Neural crest cell (in vitro differentiated cells): ENCODE measurements at places on chromosomes 5 and 9. TPM values are rescaled to one million over a fixed set of nuclear protein-coding genes. Genes with fewer than 3 reads are reported as not detected.

RNF208 gene
- total RNA-seq: 9.7 and 10.1 TPM in 2 replicates

SLCO6A1 gene
- 3.9 and 4.4 TPM in 2 replicates for total RNA-seq

GABRA6 gene
- not detected in 2 replicates for total RNA-seq

PCDHGB7 gene
- total RNA-seq: 6.5 and 7.0 TPM in 2 replicates

- H3K4me1 ChIP-seq: no peaks in the 10 kb centered on the region
- H3K36me3 ChIP-seq: no peaks in the 10 kb centered on the region
- H3K27me3 ChIP-seq: no peaks in the 10 kb centered on the region
Observed at GRCh38 chr9:124622882-124623281, 115.7 kb upstream of the NR5A1 start.

DNA sequence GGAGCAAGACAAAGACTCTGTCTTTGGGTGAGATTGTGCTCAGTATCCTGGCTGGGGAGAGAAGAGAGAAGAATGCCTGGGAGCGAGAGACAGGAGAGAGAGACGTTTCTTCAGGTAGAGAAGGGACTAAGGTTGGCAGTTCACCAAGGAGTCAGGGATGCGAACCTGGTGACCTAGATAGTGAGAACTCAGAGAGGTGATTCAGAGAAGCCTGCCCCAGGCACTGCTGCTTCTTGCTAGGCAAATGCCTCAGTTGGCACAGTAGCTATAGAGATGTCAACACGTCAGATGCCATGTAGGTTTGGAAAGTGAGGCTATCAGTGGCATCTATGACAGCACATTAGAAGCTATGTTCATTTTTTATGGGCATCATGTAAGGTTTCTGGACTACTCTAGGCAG is 231.6 kb upstream of the VLDLR start:
- no peak for DNase-seq
- peaks cover 11% of the 10 kb centered on the region for H3K4me1 ChIP-seq
- no peak overlapping the region for H3K4me3 ChIP-seq
- H3K27me3 ChIP-seq: no peaks in the 10 kb centered on the region
- peaks cover 4% of the 10 kb centered on the region for H3K36me3 ChIP-seq
- H3K27ac ChIP-seq: no peak overlapping the region

DNA sequence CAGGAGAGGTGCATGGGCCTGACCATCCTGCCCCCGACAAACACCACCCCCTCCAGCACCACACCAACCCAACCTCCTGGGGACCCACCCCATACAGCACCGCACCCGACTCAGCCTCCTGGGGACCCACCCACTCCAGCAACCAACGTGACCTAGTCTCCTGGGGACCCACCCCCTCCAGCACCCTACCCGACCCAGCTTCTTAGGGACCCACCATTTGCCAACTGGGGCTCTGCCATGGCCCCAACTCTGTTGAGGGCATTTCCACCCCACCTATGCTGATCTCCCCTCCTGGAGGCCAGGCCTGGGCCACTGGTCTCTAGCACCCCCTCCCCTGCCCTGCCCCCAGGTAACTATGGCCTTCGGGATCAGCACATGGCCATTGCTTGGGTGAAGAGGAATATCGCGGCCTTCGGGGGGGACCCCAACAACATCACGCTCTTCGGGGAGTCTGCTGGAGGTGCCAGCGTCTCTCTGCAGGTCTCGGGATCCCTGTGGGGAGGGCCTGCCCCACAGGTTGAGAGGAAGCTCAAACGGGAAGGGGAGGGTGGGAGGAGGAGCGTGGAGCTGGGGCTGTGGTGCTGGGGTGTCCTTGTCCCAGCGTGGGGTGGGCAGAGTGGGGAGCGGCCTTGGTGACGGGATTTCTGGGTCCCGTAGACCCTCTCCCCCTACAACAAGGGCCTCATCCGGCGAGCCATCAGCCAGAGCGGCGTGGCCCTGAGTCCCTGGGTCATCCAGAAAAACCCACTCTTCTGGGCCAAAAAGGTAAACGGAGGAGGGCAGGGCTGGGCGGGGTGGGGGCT is 4.6 kb downstream of the CEL start:
- H3K27ac ChIP-seq: no peak overlapping the region
- H3K27me3 ChIP-seq: no peaks in the 10 kb centered on the region
- DNase-seq: no peak
- H3K36me3 ChIP-seq: no peaks in the 10 kb centered on the region

- no peak overlapping the region for H3K4me3 ChIP-seq
- no peak for DNase-seq
- H3K27ac ChIP-seq: no peak overlapping the region
- H3K4me1 ChIP-seq: no peaks in the 10 kb centered on the region
Observed at GRCh38 chr9:115182264-115182663, 64.3 kb upstream of the TNC start.

DNA sequence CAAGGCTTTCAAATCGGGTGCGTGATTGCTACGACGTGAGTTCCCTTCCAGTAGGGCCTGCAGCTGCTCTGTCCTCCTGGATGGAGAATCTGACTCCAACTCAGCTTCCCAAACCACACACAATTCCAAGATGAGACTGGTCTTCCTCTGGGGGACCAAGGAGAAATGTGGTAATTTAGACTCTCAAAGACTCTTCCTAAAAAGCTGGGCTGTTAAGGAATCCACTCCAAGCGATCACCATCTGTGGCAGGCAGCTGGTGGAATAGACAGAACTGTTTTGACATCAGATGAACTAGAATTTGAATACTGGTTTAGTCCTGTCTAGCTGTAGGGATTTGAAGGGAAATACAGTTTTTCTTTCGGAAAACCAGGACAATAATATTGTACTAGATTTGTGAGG is 130.7 kb upstream of the KLF4 start:
- H3K4me1 ChIP-seq: no peaks in the 10 kb centered on the region
- no peaks in the 10 kb centered on the region for H3K27me3 ChIP-seq
- no peak overlapping the region for H3K27ac ChIP-seq
- no peaks in the 10 kb centered on the region for H3K36me3 ChIP-seq
- no peak overlapping the region for H3K4me3 ChIP-seq
- no peak for DNase-seq

DNA sequence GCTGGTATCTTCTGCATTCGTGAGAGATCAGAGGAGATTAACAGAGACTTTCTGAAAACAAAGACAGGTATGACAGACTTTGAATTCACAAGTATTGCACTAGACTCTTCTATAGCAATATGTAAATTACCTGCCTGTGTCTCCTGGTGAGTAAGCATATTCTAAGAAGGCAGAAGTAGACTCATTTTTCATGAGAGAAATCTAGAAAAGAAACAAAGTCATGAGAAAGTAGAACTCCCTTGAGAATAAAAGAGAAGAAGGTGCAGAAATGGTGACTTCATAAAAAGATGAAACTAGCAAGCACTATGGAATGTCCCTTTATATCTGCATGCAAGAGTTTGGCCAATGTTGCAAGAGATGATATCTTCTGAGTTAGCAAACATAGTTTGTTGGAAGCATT is 419.8 kb downstream of the DMRT2 start:
- H3K4me3 ChIP-seq: no peak overlapping the region
- peaks cover 2% of the 10 kb centered on the region for H3K27me3 ChIP-seq
- H3K4me1 ChIP-seq: no peaks in the 10 kb centered on the region
- H3K27ac ChIP-seq: no peak overlapping the region
- DNase-seq: no peak

- DNase-seq: no peak
- no peaks in the 10 kb centered on the region for H3K27me3 ChIP-seq
- H3K36me3 ChIP-seq: no peaks in the 10 kb centered on the region
- peaks cover 11% of the 10 kb centered on the region for H3K4me1 ChIP-seq
Observed at GRCh38 chr5:38832810-38833209, 13.0 kb upstream of the OSMR start.

GRCh38 chr5:137275083-137275482 is 224.0 kb downstream of the SPOCK1 start:
- no peaks in the 10 kb centered on the region for H3K4me1 ChIP-seq
- no peaks in the 10 kb centered on the region for H3K36me3 ChIP-seq
- no peak overlapping the region for H3K4me3 ChIP-seq
- DNase-seq: no peak
- no peak overlapping the region for H3K27ac ChIP-seq

- DNase-seq: no peak
- H3K27me3 ChIP-seq: no peaks in the 10 kb centered on the region
- no peak overlapping the region for H3K27ac ChIP-seq
- H3K4me1 ChIP-seq: no peaks in the 10 kb centered on the region
Observed at GRCh38 chr9:8052991-8053390, 253.4 kb upstream of the DMAC1 start.

DNA sequence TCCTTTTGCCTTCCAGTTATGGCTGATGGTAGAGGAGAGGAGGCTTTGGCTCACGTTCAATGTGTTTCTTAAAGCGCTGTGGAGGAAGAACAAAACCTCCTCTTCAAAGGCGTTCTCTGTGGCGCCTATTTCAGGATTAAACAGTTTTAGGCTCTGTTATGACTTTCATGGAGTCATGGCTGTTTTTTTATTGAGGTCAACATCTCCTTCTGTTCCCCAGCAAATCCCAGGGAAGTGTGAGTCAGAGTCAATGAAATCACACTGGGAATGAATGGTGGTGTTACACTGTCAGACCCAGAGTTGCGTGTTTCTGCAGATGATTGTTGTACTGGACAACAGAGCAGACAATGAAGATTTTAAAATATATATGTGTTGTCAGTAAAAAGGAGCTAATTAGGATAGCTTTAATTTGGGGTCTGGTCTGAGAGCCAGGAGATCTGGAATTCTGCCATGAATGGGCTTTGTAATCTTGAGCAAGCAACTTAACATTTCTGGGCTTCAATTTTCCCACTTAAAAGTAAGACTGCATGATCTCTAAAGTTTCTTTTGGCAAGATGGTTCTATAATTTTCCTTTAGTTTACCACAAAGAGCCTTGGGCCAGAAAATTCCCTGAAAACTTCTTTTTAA is 240.7 kb downstream of the CSNK1G3 start:
- no peak for DNase-seq
- no peaks in the 10 kb centered on the region for H3K27me3 ChIP-seq
- H3K4me3 ChIP-seq: peak overlapping the region; percentile 10

- H3K27me3 ChIP-seq: no peaks in the 10 kb centered on the region
- DNase-seq: no peak
- H3K4me3 ChIP-seq: no peak overlapping the region
- no peak overlapping the region for H3K27ac ChIP-seq
- no peaks in the 10 kb centered on the region for H3K36me3 ChIP-seq
Observed at GRCh38 chr5:159837860-159838259, 78.4 kb upstream of the ADRA1B start.

DNA sequence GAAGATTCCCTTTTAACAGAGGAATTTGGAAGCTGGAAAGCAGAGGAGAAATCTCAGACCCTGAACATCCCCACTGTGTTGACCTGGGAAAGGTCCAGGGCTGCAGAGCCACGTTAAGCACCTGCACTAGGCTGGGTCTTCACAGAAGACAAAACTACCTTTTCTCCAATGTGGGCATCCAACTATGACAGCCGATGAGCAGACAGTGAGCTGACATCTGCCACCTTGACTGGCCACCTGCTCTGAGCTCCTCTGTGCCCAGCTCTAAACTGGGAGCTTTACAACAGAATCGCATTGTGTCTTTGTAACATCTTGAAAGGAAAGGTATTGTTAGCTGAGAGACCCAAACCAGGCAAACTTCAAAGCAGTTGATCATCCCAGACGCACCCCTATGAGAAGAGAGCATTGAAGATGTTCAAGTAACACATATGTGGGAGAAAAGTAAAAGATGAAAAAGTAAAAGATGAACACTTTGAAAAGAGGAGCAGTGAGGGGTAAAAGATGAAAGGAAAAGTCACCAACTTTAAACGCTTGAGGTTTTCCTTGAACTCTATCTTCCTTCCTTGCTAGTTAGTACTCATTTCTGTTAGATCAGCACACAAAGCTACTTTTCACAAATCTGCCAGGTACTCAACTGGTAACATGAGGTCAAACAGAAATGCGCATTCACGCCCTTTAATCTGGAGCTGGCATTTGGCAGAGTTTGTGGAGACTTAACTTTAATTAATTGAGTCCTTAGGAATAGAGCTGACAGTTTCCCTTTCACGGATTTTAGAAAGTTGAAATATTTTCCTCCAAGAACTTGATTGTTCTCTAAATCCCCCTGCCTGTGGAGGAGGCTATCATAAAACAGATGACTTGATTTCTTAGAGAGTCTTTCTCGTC is 53.2 kb upstream of the CTXN3 start:
- H3K4me3 ChIP-seq: no peak overlapping the region
- no peak for DNase-seq
- no peaks in the 10 kb centered on the region for H3K27me3 ChIP-seq
- H3K27ac ChIP-seq: no peak overlapping the region
